Left forelimb (tissue), 1 donor: ENCODE measurements at places on chromosomes 7 and 10.

DNA sequence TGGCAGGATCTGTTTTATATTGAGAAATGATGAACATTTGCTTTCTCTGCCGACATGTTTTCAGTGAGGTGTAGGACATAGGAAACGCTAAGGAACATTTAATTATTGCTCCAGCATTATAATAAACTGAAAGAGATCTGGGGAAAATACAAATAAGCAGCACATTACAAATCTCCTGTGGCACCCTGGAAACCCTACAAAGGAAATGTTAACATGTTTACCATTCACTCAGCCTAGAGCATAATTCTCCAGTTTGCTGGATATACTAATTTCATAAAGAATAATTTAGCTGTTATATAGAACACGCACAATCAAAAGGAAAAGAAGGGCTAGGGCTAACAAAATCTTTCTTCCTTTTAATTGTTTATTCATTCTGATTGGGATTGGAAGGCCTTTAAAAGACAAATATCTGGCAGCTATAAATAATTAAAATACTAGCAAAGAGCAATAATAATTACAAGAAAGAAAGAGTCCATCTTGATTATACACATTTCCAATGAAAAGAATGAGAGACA is 299.4 kb downstream of the CRPPA start:
- no peak for DNase-seq

DNA sequence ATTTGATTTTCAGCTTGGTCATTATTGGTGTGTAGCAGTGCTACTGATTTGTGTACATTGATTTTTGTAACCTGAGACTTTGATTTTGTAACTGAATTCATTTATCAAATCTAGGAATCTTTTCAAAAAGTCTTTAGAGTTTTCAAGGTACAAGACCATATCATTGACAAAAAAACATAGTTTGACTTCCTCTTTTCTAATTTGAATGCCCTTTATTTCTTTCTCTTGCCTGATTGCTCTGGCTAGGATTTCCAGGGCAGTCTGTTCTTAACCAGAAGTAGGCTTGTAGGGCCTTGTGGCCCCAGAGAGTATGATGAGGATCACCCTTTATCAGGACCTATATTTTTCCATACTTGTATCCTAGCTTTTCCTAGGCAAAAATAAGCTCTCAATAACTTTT is 234.5 kb upstream of the FZD1 start:
- no peak for DNase-seq

GRCh38 chr7:137787301-137787976 is 59.3 kb downstream of the DGKI start:
- DNase-seq = no peak

- no peak for DNase-seq
Observed at GRCh38 chr10:79484476-79484875, 27.9 kb upstream of the EIF5AL1 start.

DNA sequence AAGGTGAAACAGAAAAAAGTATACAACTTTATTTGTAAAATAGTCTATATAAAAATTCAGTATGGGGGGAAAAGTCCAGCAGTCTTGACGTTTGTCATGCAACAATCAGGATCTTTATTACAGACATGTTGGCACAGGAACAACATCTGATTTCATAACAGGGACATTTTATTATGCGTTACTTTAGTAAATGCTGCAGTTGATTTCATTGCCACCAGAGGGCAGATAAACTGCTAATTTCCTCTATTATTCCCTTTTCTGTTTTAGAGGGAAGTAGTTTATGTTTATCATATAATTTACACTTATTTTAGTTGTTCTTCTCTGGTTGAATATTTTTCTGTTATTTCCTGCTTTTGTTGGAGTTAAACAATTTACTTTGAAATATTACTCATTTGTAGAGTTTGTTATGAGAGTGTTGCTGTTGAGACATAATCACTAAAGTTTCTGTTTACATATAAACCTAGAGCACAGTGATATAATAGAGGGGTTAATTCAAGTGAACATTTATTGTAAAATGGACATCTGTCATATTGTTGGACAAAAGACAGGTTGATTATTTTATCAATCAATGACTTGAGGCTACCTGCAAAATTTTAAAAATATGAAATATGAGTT is 3.3 kb downstream of the PLXDC2 start:
- no peak for DNase-seq

DNA sequence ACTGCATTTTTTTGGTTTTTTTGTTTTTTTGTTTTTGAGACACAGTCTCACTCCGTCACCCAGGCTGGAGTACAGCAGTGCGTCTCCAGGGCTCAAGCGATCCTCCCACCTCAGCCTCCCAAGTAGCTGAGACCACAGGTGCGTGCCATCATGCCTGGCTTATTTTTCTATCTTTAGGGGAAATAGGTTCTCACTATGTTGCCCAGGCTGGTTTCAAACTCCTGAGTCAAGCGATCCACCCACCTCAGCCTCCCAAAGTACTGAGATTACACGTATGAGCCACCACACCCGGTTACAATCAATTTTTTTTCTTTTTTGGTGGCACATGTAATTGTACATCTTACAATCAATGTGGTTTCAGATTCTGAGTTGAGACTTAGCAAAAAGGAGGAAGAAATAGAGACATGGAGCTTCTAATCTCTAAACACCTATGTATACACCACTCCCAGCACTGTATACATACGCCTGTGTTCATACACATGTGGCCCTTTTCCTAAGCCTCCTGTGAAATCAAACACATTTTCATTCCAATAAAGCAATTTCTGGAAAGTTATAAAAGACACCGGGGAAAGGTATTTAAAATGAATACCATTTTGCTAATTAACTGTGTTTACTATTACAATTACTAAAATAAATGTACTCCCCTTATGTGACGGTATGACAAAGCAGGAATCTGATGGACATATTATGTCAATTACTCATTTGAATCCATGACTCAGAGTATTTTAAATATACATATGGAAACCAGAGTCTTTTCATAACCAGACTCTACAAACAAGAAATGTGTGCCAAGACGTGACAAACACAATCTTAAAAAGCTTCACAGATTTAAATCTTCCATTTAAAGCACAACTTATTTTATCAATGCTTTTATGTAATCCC is 40.9 kb downstream of the SMURF1 start:
- no peak for DNase-seq

GRCh38 chr10:132984801-132985545 is 42.6 kb upstream of the CFAP46 start:
- DNase-seq = no peak

DNA sequence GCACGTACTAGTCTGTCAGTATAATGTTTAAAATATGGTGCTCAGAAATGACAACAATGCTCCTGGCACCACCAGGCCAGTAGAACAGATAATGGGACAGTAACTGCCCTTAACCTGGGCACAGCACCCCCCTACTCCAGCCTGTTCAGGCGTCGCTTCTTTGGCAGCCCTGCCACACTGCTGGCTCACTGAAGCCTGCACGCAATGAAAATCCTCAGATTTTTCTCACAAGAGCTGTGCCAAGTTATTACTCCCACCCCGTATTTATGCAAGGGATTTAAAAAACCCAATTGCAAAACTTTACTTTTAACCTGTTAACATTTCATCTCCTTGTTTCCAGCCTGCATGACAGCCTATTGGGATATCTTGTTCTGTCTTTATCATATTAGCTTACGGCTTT is 56.6 kb upstream of the LAMB1 start:
- no peak for DNase-seq

- no peak for DNase-seq
Observed at GRCh38 chr7:107779647-107780099, 23.4 kb downstream of the SLC26A3 start.

GRCh38 chr10:10584161-10584560 is 433.5 kb upstream of the CELF2 start:
- DNase-seq = no peak

DNA sequence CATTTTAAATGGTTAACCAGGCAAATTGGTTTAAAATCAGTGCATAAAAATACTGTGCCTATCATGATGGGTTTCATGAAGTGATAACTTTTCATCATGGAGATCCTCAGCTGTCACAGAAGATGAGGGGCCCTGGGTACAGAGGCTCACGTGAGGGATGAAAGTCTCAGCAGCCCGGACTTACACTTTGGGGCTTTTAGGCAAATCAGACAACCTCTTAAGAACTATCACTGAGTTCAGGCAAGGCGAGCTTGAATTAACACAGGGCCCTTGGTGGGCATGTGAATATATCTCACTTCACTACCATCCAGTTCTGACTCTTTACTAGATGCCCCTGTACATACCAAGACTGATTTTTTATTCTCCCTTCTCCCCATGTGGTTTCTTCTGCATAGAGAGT is 19.6 kb downstream of the IKZF1 start:
- DNase-seq = no peak

GRCh38 chr7:87420173-87420572 is 55.3 kb downstream of the ABCB4 start:
- no peak for DNase-seq

DNA sequence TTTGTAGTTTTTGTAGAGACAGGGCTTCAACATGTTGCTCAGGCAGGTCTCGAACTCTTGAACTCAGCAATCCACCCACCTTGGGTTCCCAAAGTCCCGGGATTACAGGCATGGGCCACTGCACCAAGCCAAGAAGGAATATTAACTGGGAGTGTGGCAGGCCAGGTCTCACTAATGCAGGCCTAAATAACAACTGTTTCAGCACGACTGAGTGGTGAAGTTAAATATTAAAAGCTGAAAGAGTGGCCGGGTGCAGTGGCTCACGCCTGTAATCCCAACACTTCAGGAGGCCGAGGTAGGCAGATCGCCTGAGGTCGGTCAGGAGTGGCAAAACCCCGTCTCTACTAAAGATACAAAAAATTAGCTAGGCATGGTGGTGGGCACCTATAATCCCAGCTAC is 21.1 kb downstream of the CHUK start:
- DNase-seq = no peak

DNA sequence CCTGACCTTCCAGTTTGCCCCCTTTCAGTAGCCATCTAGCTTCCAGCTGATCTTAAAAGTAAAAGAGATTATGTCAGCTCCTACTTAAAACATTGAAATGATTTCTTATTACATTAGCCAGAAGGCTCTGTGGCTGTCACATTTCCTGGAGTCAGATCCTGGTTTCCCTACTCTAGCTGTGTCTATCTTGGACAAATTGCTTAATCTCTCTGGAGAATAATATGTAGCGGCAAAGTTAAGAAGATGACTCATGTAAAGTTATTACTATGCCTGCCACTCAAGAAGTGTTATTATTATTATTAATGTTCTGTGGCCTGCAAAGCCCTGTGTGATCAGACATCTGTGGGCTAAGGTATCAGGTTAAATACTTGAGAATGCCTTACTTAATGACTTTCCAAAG is 107.2 kb downstream of the RUNDC3B start:
- DNase-seq = no peak

DNA sequence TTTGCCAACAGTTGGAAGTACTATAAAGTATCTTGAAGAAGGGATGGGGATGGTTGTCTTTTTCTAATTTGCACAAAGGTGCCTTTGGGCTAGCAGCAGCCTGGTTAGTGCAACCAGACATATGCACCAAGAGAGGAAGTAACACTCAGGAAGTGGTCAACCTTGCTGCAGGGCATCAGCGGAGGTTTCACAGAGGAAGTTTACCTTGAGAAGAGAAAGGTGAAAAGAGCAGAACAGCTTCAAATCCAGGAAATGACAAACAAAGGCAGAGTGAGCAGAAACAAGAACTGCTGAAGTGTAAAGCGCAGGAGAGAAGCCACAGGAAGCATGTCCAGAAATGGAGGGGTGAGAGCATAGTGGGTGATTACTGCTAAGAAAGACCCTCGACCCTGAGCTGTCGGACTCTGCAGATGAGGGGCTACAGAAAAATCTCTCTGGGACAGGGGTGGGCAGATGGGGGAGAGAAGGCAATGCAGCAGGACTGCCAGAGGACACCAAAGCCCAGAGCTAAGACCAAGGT is 66.9 kb downstream of the STK17A start:
- DNase-seq = no peak

- DNase-seq = no peak
Observed at GRCh38 chr7:35735396-35735795, 40.5 kb upstream of the HERPUD2 start.

DNA sequence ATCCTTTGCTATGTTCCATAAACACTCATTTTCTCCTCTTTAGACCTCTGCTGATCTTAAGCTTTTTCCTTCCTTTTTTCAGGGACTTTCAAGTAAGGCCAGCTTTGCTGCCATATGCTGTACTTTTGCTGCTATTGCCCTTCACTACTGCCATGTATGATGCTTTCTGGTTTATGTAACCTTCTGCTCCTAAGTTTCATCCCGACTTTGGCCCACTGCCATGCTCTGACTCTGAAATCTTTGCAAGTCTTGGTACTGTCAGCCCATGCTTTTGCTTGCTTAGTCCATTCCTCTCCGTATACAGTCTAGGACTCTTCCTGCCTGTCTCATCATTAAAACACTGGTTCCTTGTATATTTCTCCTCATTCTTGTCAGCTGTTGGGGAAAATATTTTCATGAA is 152.4 kb downstream of the RNF133 start:
- DNase-seq = no peak

- no peak for DNase-seq
Observed at GRCh38 chr7:7696458-7697119, 21.8 kb downstream of the RPA3 start.

DNA sequence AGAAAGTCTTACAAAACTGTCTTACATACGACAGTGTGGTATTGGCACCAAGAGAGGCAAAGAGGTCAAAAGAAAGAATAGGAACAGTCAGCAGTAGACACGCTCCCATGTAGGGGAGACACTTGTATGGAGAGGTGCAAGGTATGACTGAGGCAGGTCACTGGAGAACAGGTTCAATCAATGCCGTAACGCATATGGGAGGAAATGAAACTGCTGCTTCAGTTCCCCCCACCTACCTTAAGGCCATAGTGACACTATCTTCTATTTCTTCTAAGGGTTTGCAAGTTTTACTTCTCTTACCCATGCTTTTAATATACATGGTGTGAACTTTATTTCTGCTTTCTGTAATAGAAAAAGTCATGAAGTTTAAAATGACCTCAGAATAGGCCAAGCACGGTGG is 5.5 kb upstream of the PITRM1 start:
- no peak for DNase-seq

- no peak for DNase-seq
Observed at GRCh38 chr7:20240080-20240926, 23.1 kb upstream of the MACC1 start.

DNA sequence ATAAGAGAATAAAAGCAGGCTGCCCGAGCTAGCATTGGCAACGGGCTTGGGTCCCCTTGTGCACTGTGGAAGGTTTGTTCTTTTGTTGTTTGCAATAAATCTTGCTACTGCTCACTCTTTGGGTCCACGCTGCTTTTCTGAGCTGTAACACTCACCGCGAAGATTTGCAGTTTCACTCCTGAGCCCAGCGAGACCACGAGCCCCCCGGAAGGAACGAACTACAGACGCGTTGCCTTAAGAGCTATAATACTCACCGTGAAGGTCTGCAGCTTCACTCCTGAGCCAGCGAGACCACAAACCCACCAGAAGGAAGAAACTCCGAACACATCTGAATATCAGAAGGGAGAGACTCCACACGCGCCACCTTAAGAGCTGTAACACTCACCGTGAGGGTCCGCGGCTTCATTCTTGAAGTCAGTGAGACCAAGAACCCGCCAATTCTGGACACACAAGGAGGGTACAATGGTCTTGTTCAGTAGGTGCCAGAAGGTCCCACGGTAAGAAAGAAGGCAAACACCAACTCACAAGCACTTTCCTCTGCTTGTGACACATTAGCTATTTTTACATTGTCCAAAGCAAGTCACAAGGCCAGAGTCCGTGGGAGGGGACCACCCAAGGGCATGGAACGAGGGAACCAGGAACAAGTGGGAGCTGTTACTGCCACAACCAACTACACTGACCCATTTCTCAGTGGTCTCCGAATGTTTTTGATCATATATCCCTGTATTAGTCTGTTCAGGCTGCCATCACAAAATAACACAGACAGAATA is 29.2 kb upstream of the CACUL1 start:
- DNase-seq = no peak
